Activated CD4-positive, alpha-beta T cell treated with anti-CD3 and anti-CD28 coated beads, Interleukin-2, amount 10 ng/mL, durations not matched to agents 24 days and 14 days (primary cell): ENCODE measurements at places on chromosomes 2 and 18.

GRCh38 chr2:60493804-60494387 lies 59.6 kb downstream of the BCL11A start:
- no peak for DNase-seq

GRCh38 chr2:127626175-127626574 lies 19.8 kb upstream of the GPR17 start:
- no peak for DNase-seq

DNA sequence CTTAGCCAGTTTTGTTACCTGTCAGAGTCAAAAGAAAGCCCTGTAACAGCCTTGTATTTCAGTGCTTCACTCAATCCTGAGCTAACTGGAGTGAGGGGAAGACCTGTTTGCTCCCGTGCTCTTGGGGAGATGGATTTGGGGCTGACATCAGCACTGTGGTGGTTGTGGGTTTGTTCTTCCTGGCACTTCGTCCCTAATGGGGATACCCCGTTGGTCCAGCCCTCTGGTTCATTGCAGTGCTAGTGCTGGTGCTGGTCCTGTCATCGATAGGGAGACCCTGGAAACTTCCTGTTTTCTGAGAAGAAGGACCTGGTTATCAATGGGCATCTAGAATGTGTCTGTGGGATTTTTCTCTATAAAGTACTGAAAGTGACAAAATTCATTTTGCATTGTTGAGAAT lies 205.4 kb downstream of the ZNF407 start:
- DNase-seq = no peak

DNA sequence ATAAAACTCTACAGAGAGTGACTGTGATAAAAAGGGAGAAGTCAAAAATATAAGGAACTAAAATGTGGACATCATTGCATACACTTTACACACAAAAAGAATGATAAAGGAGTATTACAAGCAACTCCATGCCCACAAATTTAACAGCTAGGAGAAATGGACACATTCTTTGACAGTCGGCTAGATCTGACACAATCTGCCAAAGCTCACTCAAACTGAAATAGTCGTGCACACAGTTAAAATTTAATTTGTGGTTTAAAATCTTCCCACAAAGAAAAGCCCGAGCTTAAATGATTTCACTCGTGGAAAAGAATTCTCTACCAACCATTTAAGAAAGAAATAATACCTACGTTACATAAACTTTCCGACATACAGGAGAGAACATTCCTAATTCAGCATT lies 132.4 kb downstream of the ZAP70 start:
- no peak for DNase-seq

GRCh38 chr2:68352651-68353391 lies 12.3 kb upstream of the PLEK start:
- DNase-seq = no peak

GRCh38 chr2:113207021-113207420 lies 33.2 kb downstream of the PSD4 start:
- DNase-seq = no peak

GRCh38 chr2:144572977-144573376 lies 53.1 kb upstream of the ZEB2 start:
- no peak for DNase-seq

DNA sequence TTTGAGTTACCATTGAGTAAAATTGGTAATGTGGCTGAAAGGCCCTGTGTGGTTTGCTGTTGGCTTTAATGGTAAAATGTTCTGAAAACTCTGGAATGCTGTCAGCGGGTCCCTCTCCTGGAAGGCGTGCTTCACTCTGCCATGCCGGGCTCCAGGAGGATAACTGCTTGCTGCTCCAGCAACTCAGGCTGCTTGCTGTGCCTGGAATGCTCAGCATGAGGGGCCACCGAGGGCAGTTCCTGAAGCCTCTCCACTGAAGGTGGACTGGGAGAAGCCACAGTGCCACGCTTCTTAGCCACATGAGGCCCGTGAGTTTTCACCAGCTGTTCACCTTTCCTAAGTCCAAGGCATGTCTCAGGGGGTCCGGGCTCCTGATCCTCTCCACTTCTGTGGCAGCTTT lies 90.4 kb upstream of the FAM110C start:
- no peak for DNase-seq

DNA sequence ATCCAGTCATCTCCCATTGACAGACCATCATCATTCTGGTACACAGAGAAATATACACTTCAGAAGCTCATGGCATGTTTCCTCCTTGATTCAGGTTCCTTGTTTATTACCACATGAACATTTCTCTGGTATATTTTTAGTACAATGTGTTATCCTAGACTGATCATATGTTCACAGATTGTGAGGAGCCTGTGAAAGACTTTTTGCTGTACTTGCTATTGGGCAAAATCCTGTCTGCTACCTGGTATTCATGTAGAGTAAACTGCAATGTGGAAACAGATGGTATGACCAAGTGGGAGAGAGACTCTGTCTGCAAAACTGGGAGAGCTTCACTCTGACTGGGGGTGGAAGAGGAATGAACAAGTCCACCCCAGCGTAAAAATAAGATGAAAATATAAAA lies 657.2 kb downstream of the IRS1 start:
- DNase-seq = no peak

GRCh38 chr2:187890690-187891089 lies 336.5 kb upstream of the TFPI start:
- no peak for DNase-seq

DNA sequence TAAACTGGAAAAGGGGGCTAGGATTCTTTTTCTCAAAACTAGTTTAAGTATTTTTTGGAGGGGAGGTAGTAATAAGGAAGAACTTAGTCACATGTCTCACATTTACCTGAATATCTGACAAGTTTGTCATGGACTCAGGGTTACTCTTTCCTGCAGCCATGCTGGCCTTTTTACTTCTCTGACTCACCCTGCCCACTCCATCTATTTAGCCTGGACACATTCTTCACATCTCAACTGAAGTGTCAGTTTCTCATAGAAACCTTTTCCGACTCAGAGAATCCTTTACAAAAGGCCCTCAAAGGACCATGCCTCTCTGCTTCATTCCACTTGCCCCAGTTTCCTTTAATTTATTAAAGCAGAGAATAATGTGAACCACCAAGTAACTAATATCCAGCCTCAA lies 42.6 kb downstream of the SCN7A start:
- DNase-seq = no peak

GRCh38 chr2:74454654-74455511 lies at the start of gene INO80B:
Gene INO80B, plus strand, starts transcription at chr2:74455087. Its CDS starts 30 bp downstream, at chr2:74455117.
- peak; percentile 100 for DNase-seq

- no peak for DNase-seq
Observed at GRCh38 chr2:105449076-105449475, 50.2 kb upstream of the FHL2 start.

- DNase-seq = no peak
Observed at GRCh38 chr2:208358758-208359631, 47.6 kb upstream of the PTH2R start.

DNA sequence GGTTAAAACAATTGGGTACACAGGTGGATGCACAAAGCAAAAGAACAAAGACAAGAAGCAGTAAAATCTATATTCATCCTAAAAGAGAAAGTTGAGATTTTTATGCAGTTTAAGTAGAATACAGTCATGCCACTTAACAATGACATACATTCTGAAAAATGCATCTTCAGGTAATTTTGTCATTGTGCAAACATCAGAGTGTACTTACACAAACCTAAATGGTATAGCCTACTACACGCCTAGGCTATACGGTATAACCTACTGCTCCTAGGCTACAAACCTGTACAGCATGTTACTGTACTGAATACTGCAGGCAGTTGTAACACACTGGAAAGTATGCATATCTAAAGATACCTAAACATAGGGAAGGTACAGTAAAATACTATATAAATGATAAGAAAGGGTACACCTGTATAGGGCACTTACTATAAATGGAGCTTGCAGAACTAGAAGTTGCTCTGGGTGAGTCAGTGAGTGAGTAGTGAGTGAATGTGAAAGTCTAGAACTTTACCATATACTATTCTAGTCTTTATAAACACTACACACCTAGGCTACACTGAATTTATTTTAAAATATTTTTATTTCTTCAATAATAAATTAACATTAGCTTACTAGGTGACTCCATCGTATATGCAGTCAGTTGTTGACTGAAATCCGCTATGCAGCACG lies 132.9 kb downstream of the BARD1 start:
- DNase-seq = no peak

- DNase-seq = no peak
Observed at GRCh38 chr2:3642521-3643215, 15.3 kb upstream of the ALLC start.

- DNase-seq = no peak
Observed at GRCh38 chr18:3478262-3478978, 28.4 kb downstream of the TGIF1 start.

DNA sequence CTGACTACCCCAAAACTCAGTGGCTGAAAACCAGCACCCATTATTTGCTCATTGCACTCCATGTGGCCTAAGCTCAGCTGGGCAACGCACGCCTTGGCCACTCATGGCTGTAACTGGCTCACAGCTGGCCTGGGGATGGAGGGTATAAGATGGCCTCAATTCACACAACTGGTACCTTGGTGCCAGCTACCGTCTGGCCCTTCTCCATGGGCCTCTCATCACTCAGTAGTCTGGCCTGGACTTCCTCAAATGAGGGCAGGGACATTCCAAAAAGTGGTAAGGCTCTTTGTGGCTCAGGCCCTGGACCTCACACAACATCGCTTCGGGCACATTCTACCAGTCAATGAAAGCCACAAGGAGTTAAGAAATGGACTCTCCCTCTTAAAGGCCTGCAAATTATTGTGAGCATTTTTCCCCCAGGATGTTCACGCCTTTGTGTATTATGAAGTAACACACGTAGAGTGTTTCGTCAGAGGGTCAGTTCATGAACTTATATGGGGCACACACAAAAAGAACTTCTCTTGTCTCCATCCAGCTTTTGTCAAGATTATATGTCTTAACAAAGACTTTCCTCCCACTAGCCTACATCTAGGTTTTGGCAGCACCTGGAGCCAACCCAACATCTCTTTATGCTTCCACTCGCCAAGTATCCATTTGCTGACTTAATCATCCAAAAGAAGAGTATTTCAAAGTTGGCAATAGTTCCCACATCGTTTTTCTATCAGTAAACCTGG lies 145.2 kb downstream of the CCBE1 start:
- no peak for DNase-seq

- DNase-seq = no peak
Observed at GRCh38 chr2:203649176-203649814, 57.1 kb upstream of the CD28 start.

GRCh38 chr2:160303527-160303926 lies 103.5 kb upstream of the ITGB6 start:
- DNase-seq = no peak

DNA sequence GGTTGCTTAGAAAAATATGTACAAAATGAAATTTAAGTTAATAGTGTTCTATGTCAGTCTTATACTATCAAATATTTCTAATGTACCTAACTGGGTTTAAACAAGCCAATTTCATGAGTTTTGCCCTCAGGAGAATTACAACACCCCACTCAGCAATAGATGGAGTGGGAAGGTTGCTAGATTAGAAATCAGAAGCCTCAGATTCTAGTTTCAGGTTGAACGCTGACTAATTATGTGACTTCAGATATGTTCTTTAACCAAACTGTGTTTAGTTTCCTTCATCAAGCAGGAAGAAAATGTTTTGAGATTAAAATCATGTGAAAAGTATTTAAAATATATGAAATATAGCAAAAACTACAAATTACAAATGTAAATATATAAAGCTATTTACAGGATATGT lies 133.8 kb upstream of the KCNH7 start:
- DNase-seq = no peak

DNA sequence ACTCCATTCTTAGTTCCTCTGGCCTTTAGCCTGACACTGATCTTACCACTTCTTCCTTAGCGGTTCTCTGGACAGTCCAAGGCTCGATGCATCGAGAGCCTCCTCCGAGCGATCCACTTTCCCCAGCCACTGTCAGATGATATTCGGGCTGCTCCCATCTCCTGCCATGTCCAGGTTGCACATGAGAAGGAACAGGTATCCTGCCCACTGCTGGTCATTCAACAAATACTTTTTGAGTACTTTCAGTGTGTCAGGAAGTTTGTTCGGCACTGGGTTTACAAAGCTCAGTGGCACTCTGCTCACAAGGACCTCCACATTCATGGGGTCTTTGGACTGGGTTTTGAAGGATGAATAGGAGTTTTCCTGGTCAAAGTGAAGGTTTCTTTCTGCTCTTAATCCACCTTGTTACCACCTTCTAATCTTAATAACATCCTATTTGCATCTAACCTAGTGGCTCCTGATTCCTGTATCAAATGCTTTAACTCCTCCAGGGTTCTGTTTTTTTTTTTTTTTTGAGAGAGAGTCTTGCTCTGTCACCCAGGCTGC lies 25.8 kb downstream of the GCKR start:
- no peak for DNase-seq

DNA sequence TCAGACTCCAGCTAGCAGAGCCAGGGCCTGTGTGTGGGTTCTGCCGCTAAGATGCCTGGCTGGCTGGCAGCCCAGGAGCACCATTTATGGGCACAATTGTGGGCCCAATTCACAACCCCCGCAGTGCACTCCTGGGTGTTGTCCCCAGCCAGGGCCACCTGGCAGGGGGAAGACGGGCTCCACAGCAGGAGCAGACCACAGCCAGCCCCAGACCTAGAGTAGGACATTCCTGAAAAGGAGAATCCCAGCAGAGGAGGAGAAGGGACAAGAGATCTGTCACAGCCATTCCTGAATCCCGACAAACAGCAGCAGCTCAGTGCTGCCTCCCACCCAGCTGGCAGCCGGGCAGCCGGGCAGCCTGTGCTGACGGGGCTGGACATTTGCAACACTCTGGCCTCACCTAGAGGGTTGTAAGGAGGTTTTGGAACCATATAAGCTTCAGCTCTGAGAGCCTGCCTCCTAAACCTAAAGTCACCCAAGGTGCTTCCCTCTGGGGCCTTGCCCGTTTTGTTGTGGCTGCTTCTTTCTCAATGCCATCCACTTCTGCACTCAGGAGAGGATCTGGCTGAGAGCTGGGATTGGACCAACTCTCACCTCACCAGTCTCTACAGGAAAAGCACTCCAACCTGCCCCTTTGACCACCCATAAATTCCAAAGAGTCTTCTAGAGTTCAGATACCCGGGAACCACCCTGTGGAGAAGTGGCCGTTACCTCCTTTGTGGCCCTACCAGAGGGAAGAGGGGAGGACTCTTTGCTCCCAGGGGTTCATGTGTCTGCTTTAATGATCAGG lies 4.1 kb upstream of the TMEM177 start:
- DNase-seq = no peak
